ENCODE measurements at places on chromosomes 2 and 18.

GRCh38 chr2:38446906-38447561 lies 70.0 kb upstream of the ATL2 start:
- no peak for DNase-seq

- DNase-seq = no peak
These were observed 312.9 kb upstream of the CDH19 start for GRCh38 chr18:66916834-66917233.

- no peak for DNase-seq
These were observed 118.4 kb downstream of the FAM124B start for GRCh38 chr2:224283466-224283965.

- DNase-seq = no peak
These were observed 583.3 kb upstream of the FSHR start for GRCh38 chr2:49737606-49738005.

GRCh38 chr2:207319316-207319715 lies 153.6 kb upstream of the KLF7 start:
- DNase-seq = no peak

DNA sequence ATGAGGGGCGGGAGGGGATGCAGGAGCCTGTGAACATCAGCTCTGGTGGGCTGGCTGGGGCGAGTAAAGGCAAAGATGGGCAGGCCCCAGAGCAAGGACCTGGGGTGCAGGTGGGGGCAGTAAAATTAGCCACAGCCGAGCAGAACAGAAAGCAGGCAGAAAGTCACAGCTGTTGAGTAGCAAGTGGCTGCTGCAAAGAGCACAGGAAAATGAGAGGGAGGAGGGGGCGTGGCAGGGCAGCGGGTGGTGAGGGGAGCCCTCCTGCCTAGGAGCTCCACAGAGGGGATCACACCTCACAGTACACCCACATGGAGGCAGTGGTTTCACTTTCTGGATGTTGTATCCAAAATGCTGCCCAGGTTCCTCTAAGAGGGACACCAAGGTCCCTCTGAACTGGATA lies 79.6 kb downstream of the LBH start:
- peak; percentile 40 for DNase-seq

- no peak for DNase-seq
These were observed 206.6 kb downstream of the NDUFA10 start for GRCh38 chr2:239818531-239819011.

DNA sequence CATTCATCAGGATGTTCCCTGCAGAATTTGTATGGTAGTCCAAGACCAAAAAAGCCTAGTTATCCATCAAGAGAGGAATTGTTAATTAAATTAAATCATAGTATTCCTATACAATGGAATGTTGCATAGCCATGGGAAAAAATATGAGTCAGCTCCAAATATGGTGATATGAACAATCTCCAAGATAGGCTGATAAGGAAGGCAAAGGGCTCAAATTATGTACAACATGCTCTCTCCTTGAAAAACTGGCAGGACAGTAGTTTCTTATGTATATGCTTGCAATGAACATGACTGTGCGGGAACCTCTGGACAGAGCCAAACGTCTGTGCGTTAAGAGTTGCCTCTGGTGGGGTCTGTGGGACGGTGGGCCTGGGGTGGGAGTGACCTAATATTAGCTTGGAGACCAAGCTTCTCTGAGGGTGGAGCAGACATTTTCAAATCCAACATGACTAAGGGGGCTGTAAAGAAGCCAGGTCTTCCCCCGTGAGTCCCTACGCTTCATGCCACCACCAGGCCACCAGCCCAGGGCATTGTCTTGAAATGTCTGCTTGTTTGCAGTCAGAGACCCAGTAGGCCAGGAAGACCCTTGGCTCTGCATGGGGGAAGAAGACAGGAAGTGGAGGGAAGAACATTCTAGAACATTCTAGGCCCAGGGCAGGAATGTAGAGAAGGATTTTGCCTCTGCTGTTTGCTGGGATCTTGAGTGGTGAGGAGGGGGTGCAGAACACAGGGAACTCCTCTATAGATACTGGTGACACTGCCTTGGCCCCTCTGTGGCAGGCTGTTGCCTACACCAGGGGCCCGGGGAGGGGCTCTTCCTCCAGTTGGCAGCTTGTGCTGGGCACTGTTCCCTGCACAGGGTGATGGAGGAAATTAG lies 244.0 kb upstream of the HS6ST1 start:
- DNase-seq = no peak

- no peak for DNase-seq
These were observed 20.5 kb upstream of the MYCN start for GRCh38 chr2:15919716-15920434.

DNA sequence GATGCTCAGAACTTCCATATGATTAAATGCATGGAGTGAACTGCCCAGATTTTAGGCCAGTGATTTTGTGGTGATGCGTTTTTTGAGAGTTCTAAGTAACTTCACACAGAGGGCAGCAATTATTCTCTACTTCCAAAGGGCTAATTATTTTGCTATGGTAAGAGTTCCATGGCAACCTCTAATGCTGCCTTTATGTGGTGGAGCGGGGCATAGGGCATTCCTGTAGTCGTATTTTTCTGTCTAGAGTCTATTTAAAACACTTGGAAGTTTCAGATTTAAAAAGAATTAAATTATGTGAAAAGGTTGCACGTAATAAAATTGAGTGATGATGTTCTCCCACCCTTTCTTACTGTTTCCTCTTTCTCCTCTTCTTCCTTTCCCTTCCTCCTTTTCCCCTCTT lies 63.9 kb upstream of the EML6 start:
- no peak for DNase-seq

GRCh38 chr2:231163011-231163410 lies 35.4 kb upstream of the ARMC9 start:
- DNase-seq = no peak

GRCh38 chr2:8138923-8139667 lies 542.8 kb upstream of the ID2 start:
- no peak for DNase-seq

GRCh38 chr2:172247203-172247602 lies 144.5 kb upstream of the DLX2 start:
- no peak for DNase-seq

DNA sequence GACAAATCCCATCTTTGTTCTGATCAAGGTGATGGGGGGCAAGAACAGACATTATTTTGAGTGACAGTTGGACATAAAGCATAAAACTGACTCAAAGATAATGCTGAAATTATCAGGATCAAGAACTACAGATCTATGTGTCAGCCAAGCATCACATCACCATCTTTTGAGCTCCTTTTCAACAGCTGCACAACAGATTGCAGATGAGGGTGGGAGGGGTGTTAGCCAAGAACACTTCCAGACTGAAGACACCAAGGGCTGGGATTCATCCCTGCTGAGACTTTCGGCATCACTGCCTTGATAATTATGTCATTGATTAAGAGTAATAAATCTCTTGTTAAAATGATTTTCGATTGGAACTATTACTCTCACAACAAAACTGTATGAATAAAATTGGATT lies 191.5 kb upstream of the NETO1 start:
- no peak for DNase-seq

GRCh38 chr2:204251158-204251997 lies 293.9 kb upstream of the PARD3B start:
- no peak for DNase-seq

DNA sequence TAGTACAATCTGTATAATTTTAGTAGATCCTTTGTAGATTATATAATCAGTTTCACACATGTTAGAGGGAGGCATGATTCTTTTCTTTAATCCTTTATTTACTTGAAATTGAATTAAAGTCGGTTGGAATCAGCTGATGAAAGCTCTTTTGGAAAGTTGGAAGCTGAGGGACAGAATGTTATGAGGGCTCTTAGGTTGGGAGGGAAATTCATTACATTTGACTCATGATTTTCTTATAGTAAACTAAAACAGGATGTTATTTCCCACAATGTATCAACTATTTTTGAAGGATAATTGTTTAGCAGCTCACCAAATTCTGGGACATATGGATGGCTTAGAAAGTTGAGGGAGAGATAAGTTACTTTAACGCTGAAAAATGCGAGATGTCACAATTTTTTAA lies 52.7 kb upstream of the TMEFF2 start:
- DNase-seq = no peak

- no peak for DNase-seq
These were observed 76.9 kb downstream of the RHOB start for GRCh38 chr2:20523799-20524187.

GRCh38 chr2:85797263-85797660 lies 43.5 kb downstream of the ATOH8 start:
- DNase-seq = no peak

DNA sequence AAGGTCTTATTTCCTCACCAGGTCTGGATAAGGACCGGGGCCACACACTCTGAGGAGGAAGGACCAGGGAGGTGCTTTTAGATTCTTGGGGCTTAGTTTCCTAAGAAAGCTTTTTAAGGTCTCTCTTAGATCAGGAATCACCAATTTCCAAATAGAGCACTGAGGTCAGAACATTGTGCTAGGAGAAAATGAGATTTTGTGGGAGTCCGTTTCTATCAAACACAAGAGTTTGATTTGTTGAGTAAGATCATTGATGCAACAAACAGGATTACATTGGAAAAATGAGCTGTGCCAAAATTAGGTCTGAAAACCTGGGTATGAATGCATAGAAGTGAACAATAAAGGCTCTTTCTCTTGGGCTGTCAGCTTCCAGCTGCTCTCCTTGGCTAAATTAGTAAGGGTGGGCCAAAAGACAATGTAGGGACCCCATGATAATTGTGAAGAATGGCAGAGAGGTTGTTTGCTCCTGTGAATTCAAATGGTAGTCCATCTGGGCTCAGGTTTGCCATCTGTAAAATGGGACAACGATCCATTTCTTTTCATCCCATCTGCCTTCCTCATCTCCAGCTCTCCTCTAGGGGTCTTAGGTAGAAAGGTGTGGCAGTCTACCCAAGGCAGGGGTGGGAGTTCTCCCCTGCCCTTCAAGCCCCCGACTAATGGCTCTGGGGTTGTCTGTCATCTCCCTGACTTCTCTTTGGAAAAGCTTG lies 20.0 kb downstream of the IGFBP2 start:
- DNase-seq = no peak

GRCh38 chr2:212961255-212961654 lies 190.2 kb downstream of the IKZF2 start:
- DNase-seq = no peak

- no peak for DNase-seq
These were observed 99.0 kb downstream of the SP3 start for GRCh38 chr2:173865971-173866873.

- DNase-seq = no peak
These were observed 66.4 kb downstream of the CDH7 start for GRCh38 chr18:65817178-65817577.

DNA sequence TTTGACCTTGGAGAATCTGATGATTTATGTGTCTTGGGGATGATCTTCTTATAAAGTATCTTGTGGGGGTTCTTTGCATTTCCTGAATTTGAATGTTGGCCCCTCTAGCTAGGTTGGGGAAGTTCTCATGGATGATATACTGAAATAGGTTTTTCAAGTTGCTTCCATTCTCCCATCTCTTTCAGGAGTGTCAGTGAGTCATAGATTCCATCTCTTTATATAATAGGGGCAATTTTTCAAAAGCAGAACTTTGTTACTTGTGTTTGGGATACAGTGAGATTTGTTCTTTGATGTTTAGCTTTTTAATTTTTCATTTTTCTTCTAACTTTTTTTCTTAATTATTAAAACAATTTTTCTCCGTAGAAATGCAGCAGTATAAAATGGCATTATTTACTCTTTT lies 19.4 kb downstream of the TMEM87B start:
- DNase-seq = no peak

DNA sequence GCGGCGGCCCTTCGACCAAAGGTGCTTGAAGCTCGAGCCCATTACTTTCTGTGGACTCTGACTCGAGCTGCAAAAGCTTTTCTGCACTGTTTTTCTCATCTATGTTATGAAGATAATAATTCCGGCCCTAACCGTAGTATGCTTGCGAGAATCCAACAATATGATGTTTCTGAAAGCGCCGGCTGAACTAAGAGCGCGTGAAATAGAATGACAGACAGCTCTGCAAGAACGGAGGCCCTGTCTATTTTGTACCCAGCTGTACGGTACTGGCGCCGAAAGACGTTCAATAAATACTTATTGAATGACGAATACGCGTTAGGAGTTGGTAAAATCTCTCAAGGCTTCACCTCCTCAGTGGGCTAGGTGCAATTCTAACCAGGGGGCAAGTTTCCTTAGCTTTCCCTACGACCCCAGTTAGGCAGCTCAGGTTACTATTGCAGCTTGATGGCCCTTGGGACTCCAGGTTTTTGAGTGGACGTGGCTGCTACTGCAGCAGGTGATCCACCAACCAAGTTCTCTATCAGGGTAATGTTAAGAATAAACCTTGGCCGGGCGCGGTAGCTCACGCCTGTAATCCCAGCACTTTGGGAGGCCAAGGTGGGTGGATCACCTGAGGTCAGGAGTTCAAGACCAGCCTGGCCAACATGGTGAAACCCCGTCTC lies 570 bp downstream of the SCRN3 start:
- DNase-seq = peak; percentile 25

DNA sequence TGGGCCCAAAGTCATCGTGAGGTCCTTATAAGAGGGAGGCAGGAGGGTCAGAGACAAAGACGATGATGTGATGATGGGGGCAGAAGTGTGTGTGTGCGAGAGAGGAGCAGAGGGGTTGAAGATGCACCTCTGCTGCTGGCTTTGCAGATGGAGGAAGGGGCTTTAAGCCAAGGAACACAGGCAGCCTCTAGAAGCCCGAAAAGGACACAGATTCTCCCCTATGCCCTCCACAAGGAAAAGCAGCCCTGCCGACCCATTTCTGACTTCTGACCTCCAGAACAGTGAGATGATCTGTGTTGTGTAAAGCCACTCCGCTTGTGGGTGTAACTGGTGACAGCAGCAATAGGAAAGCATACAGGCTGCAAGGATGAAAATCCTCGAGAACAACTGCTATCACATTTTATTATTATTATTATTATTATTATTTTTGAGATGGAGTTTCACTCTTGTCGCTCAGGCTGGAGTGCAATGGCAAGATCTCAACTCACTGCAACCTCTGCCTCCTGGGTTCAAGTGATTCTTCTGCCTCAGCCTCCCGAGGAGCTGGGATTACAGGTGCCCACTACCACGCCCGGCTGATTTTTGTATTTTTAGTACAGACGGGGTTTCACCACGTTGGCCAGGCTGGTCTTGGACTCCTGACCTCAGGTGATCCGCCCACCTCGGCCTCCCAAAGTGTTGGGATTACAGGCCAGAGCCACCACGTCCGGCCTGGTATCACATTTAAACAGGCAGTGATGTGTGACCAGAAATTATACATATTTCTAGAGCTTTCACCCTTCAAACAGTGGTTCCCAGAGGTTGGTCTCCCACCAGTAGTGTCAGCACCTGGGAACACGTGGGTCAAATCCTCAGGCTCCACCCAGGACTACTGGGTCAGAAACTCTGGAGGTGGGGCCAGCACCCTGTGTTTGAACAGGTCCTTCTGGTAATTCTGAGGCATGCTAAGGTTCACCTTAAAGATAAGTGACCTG lies 170.5 kb downstream of the TGIF1 start:
- no peak for DNase-seq

All from CD4-positive, alpha-beta T cell treated with Interleukin-6 for 4 hours (primary cell).